ENCODE measurements at places on chromosomes 7 and 10. TPM values are rescaled to one million over a fixed set of nuclear protein-coding genes. Genes with fewer than 3 reads are reported as not detected.

AUTS2 gene
- not detected for total RNA-seq

SHTN1 gene
- total RNA-seq = 18.5 TPM

ANAPC16 gene
- 95.6 TPM for total RNA-seq

TMEM176B gene
- total RNA-seq = not detected

CRPPA gene
- 1.1 TPM for total RNA-seq

ANXA8 gene
- total RNA-seq = not detected

UPK3BL1 gene
- total RNA-seq = 6.3 TPM

MSS51 gene
- 0.18 TPM for total RNA-seq

PRDX3 gene
- 643 TPM for total RNA-seq

SPDYE2 gene
- total RNA-seq = not detected

INA gene
- total RNA-seq = 0.04 TPM

CDNF gene
- 0.38 TPM for total RNA-seq

C10orf143 gene
- total RNA-seq = 0.84 TPM

CYP2C19 gene
- not detected for total RNA-seq

A1CF gene
- 58.1 TPM for total RNA-seq

KAZALD1 gene
- total RNA-seq = 18.0 TPM

TAS2R3 gene
- 0.55 TPM for total RNA-seq

ACSM6 gene
- total RNA-seq = not detected

GGCT gene
- 78.3 TPM for total RNA-seq

LOXL4 gene
- 8.8 TPM for total RNA-seq

SLC29A4 gene
- total RNA-seq = 31.7 TPM
